ENCODE measurements at places on chromosomes 7 and 10.

GRCh38 chr10:86282664-86283465 is 83.7 kb downstream of the GRID1 start:
- DNase-seq = no peak

DNA sequence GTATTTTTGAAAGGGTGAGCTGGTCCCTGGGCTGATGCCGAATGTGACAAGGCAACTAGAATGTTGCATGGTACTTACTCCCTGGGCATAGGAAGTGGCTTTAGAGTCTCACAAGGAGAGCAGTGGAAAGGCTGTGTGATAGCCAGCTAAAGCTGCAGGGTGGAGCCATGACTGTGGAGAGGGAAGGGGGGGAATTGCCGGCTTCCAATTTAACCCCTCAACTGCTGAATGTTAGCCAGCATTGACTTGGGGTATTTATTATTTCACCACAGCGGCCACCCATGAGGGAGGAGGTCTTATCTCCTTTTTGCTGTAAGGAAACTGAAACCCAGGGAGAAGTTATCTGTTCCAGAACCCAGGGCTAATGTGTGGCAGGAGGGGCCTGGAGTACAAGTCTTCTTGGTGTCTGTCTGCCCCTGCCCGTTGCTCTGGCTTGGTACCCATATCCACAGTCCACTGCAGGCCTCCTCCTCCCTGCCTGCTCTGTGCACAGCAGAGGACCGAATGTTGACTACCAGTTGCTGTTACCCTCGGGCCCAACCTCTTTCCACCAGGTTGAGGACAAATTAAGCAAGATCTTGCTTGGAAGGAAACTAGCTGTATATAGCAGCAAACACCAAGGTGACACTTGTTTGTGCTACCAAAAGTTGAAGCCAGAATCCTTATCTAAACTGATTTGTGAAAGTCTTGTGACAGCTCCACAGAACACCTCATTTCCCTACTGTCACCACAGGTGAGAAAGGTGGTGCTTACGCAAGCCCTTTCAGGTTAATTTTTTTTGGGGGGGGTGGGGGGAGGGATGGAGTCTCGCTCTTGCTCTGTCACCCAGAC is 37.6 kb downstream of the WBP1L start:
- DNase-seq = no peak

DNA sequence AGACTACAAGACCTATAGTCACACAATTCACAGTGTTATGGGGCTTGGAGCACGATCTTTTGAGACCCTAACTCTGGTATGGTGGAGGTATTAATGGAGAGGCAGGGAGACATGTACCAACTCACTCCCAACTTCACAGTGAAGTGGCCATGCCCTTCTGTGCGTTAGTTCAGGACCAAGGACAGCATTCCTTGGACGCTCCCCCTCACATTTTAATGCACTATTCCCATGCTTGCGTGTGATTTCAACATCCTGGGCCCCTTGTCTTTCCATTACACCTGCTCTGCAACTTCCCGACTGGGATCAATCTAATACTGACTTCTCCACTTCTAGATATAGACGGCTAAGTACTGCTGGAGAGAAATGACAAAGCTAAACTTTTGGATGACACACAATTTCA is 72.7 kb downstream of the PLCE1 start:
- no peak for DNase-seq

DNA sequence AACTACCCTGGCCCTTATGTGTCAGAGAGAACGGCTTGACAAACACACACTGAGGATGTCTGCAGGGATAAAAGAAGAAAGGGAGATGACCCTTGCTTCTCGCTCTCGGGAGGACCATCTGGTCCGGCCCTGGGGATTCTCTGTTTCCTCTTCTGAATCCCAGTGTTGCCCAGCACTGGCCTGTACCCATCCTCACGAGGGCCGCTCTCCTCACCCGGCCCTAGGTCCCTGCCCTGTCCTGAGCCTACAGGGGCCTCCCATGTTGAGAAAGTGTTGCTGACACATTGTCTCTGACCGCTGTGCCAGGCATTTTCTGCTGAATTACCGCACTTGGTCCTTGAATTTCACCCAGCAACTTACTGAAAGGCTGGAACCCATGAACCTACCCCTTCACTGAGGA is 171.9 kb upstream of the LANCL2 start:
- no peak for DNase-seq

DNA sequence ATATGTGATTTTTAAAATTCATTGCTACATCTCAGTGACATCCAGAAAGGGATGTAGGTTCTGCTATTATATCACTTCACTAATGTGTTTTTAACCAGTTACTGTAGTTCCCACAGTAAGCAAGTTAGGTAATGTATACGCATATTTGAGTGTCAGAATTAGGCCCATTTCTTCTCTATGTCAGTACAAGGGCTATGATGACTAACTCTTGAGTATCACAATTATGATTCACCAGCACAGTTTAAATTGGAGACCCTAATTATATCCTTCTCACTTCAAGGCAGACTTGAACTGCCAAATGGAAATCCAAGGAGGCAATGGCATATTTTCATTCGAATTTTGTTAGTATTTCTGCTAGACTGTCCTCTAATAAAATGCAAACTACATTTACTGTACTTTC is 23.6 kb downstream of the BZW2 start:
- no peak for DNase-seq

GRCh38 chr7:2668401-2668800 is 19.6 kb upstream of the AMZ1 start:
- no peak for DNase-seq

DNA sequence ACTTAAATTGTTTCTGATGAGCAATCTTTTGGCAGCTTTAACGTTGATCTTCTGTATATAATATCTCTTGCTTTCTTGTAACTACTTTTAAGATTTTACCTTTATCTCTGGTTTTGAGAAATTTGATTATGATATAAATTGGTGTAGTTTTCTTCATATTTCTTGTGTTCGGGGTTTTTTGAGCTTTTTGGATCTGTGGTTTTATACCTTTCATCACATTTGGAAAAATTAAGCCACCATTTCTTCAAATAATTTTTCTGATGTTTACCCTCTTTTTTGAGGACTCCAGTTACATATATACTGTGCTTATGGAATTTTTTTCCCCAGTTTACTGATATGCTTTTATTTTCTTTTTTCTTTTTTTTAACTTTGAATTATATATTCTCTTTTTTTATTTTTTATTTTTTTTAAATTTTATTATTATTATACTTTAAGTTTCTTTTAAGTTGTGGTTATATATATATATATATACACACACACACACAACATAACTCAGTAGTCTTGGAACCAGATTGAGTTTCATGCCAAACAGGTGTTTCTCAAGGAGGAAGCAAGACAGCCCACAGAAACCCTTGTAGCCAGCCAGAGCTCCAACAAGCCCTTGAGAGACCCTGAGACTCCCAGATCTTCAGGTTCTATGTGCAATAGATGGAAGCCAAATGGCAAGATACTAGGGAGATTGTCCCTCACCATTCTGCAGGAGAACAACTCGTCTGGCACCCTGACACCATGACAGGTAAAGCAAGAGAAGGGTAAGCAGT is 27.5 kb upstream of the NME8 start:
- no peak for DNase-seq
